ENCODE measurements at places on chromosomes 6 and 20. TPM values are rescaled to one million over a fixed set of nuclear protein-coding genes. Genes with fewer than 3 reads are reported as not detected.

Gene LGSN
- total RNA-seq, result 3.3 TPM

Gene FAM217A
- not detected for total RNA-seq

Gene SAMD5
- 0.84 TPM for total RNA-seq

Gene TMC2
- total RNA-seq, result not detected

Gene MUC22
- total RNA-seq, result 0.03 TPM

Gene GJA10
- total RNA-seq, result not detected

Gene PTCRA
- total RNA-seq, result not detected

Gene BEND3
- 3.3 TPM for total RNA-seq

Gene MAS1
- total RNA-seq, result not detected

Gene LAMA2
- 0.42 TPM for total RNA-seq
